ENCODE measurements at places on chromosomes 12 and 14. TPM values are rescaled to one million over a fixed set of nuclear protein-coding genes. Genes with fewer than 3 reads are reported as not detected.

GRCh38 chr12:106106892-106107291 lies 31.9 kb downstream of the NUAK1 start:
- no peak overlapping the region for H3K27ac ChIP-seq
- H3K36me3 ChIP-seq, result peaks cover 17% of the 10 kb centered on the region
- H3K4me1 ChIP-seq, result peaks cover 28% of the 10 kb centered on the region
- DNase-seq, result peak; percentile 68

DNA sequence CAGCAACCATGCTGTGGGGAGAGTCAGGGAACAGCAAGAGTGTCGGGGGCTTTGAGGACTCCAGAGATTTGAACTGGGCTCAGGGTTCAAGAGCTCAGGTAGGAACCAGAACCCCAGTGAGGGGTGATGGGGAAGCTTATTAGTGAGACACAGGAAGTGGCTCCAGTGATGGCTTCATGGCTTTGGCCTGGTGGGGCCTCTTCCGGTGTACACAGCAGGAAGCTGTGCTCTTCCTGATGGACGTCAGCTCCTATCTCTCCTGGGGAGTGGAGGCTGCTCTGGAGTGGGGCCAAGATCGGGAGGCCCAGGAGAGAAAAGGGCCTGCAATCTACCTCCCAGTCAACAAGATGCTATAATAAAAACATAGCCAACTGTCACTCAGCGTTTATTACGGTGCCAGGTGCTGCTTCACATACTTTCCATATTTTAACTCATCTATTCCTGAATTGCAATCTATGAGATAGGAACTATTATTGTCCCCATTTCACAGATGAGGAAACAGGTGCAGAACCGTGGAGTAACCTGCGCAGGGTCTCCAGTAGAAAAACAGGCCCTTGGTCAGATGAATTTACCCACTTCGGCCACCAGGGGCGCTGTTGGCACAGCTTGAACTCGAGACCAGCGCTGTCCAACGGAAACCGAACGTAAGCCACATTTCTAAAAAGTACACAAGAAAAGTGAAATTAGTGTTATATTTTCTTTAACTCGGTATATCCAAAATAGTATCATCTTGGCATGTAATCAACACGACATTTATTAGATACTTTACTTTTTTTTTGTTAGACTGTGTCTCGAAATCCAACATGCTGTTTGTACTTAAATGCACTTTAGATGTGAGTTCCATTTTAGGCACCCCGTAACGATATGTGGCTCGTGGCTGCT lies 63.6 kb upstream of the DLK1 start:
- H3K27ac ChIP-seq, result no peak overlapping the region
- peak; percentile 66 for DNase-seq
- H3K36me3 ChIP-seq, result no peaks in the 10 kb centered on the region
- H3K4me1 ChIP-seq, result peaks cover 6% of the 10 kb centered on the region

SLC25A21 gene
- total RNA-seq, result 0.92 TPM

- H3K36me3 ChIP-seq, result peaks cover 12% of the 10 kb centered on the region
- H3K27ac ChIP-seq, result no peak overlapping the region
- H3K4me3 ChIP-seq, result no peak overlapping the region
- H3K27me3 ChIP-seq, result no peaks in the 10 kb centered on the region
- DNase-seq, result no peak
Observed at GRCh38 chr12:122840580-122841513, 5.6 kb downstream of the HIP1R start.

ACOT6 gene
- total RNA-seq, result not detected

GRCh38 chr14:49935526-49935925 lies 42.6 kb downstream of the ARF6 start:
- H3K27ac ChIP-seq, result no peak overlapping the region
- no peaks in the 10 kb centered on the region for H3K27me3 ChIP-seq
- H3K4me3 ChIP-seq, result no peak overlapping the region
- no peaks in the 10 kb centered on the region for H3K36me3 ChIP-seq
- no peaks in the 10 kb centered on the region for H3K4me1 ChIP-seq

SRSF5 gene
- 276 TPM for total RNA-seq

EMP1 gene
- total RNA-seq, result 577 TPM

GRCh38 chr12:96314723-96315122 lies 85.5 kb downstream of the CDK17 start:
- H3K27ac ChIP-seq, result no peak overlapping the region
- DNase-seq, result no peak
- H3K36me3 ChIP-seq, result peaks cover 13% of the 10 kb centered on the region
- no peak overlapping the region for H3K4me3 ChIP-seq
- no peaks in the 10 kb centered on the region for H3K27me3 ChIP-seq
- no peaks in the 10 kb centered on the region for H3K4me1 ChIP-seq

GRCh38 chr12:66965621-66966020 lies 286.7 kb upstream of the GRIP1 start:
- H3K4me1 ChIP-seq, result no peaks in the 10 kb centered on the region
- no peak overlapping the region for H3K27ac ChIP-seq
- H3K4me3 ChIP-seq, result no peak overlapping the region
- H3K27me3 ChIP-seq, result no peaks in the 10 kb centered on the region
- no peak for DNase-seq
- H3K36me3 ChIP-seq, result no peaks in the 10 kb centered on the region

- no peak overlapping the region for H3K4me3 ChIP-seq
- H3K36me3 ChIP-seq, result no peaks in the 10 kb centered on the region
- H3K27ac ChIP-seq, result no peak overlapping the region
- H3K27me3 ChIP-seq, result no peaks in the 10 kb centered on the region
Observed at GRCh38 chr12:43444940-43445564, 107.0 kb downstream of the ADAMTS20 start.

DNA sequence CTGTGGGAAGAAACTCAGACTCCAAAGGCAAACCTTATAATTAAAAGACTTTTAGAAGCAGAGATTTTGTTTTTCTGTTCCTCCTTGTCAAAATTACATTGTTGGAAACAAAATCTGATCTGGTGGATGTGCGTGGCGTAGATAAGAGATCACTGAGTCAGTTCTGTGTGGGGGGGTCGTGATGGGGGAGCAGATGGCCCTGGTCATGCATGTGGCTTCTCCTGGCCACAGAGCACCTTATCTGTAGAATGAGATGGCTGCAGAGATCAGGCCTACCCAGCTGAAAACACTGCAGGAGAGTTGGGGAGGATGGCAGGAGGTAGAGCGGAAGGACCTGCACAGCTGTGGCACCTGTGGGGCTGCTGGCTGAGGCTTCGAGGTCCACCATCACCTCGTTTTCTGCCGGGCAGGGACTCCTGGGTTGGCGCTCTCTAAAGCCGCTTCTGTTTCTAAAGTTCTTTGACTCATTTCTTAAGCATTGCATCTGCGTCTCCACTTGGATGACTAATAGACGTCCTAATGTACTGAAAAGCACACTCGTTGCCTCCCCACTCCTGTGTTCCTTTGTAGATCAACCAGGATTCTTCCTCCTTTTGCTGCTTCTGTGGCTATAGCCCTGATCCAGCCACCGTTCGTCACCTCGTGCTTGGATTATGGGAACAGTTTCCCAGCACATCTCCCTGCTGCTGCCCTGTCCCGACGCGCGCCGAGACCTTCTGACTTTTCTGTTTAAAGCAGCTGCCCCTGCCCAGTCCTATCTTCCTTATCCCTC lies 93.4 kb downstream of the TSPAN9 start:
- H3K27me3 ChIP-seq, result no peaks in the 10 kb centered on the region
- no peaks in the 10 kb centered on the region for H3K36me3 ChIP-seq
- DNase-seq, result peak; percentile 19
- H3K4me1 ChIP-seq, result no peaks in the 10 kb centered on the region
- no peak overlapping the region for H3K4me3 ChIP-seq

- DNase-seq, result no peak
- H3K27ac ChIP-seq, result no peak overlapping the region
- no peaks in the 10 kb centered on the region for H3K4me1 ChIP-seq
- no peaks in the 10 kb centered on the region for H3K36me3 ChIP-seq
Observed at GRCh38 chr12:6476489-6476888, 6.0 kb upstream of the VAMP1 start.

- no peak for DNase-seq
- H3K27me3 ChIP-seq, result no peaks in the 10 kb centered on the region
- no peaks in the 10 kb centered on the region for H3K4me1 ChIP-seq
Observed at GRCh38 chr12:26658991-26659390, 174.0 kb downstream of the ITPR2 start.

DNA sequence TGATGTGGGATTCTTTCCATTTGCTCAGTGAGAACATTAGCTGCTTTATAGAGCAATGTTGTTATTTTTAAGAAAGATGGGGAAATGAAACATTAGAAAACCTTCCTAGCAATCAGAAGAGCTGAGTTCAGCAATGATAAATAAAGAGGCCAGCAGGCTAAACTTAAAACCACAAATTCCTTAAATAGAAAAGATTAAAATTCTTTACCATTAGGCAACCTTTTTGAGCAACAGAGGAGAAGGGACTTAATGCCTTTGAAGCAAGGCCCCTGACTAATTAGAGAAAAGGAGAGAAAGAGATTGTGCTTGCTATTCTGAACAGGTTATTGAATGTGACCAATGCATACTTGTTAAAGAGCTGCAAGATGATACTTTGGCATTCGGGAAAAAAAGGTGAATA lies 160.8 kb upstream of the LMO3 start:
- H3K36me3 ChIP-seq, result no peaks in the 10 kb centered on the region
- no peak overlapping the region for H3K27ac ChIP-seq
- DNase-seq, result no peak
- no peak overlapping the region for H3K4me3 ChIP-seq
- H3K27me3 ChIP-seq, result no peaks in the 10 kb centered on the region

KRT83 gene
- total RNA-seq, result not detected

GRCh38 chr12:49867570-49868341 lies 24.9 kb upstream of the BCDIN3D start:
- no peaks in the 10 kb centered on the region for H3K36me3 ChIP-seq
- H3K27ac ChIP-seq, result no peak overlapping the region
- H3K4me1 ChIP-seq, result peaks cover 20% of the 10 kb centered on the region
- H3K27me3 ChIP-seq, result peaks cover 7% of the 10 kb centered on the region
- DNase-seq, result no peak
- no peak overlapping the region for H3K4me3 ChIP-seq

- H3K27ac ChIP-seq, result no peak overlapping the region
- H3K4me3 ChIP-seq, result no peak overlapping the region
- DNase-seq, result no peak
- no peaks in the 10 kb centered on the region for H3K36me3 ChIP-seq
Observed at GRCh38 chr14:42884100-42884499, 1277.4 kb downstream of the LRFN5 start.

GRCh38 chr12:110826592-110827200 lies 20.1 kb upstream of the CCDC63 start:
- no peaks in the 10 kb centered on the region for H3K36me3 ChIP-seq
- H3K27ac ChIP-seq, result no peak overlapping the region
- DNase-seq, result peak; percentile 74
- H3K4me1 ChIP-seq, result no peaks in the 10 kb centered on the region

DNA sequence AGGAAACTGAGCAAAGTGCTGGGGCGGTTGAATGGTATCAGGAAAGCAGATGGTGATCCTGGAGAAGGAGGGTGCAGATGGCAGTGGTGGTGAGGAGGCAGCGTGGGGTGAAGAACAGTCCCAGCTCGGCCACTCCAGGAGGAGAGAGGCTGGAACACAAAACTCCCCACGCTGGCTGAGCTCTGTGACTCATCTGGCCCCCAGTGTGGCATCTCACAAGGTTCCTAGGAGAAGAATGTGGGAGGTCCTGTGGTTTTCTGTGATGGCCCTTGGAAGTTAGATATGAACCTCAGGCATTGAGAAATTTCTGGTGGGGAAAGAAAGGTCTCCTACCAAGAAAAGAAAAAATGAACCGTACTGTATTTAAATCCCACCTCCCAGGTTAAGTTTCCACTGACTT lies 8.0 kb upstream of the NRXN3 start:
- no peaks in the 10 kb centered on the region for H3K4me1 ChIP-seq
- no peaks in the 10 kb centered on the region for H3K27me3 ChIP-seq
- H3K36me3 ChIP-seq, result no peaks in the 10 kb centered on the region

SSTR1 gene
- 1.4 TPM for total RNA-seq

DNA sequence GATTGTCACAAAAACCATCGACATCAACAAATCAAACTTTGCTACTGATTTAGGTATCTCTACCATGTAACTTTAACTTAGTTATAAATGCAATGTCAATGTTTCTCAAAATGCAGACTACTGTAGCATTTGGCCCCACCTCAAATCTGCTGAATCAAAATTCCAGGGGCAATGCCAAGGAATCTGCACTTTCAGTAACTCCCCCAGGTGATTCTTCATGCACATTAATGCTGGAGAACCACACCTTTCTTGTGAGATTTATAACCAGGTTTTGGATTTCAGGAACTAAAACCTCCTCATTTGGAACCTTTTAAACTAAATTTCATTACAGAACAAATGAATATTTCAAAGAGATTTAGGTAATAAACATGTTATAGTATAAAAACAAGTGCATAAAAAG lies 4.9 kb downstream of the ATP2B1 start:
- DNase-seq, result no peak
- no peak overlapping the region for H3K27ac ChIP-seq
- peaks cover 9% of the 10 kb centered on the region for H3K4me1 ChIP-seq
- H3K4me3 ChIP-seq, result no peak overlapping the region
- no peaks in the 10 kb centered on the region for H3K36me3 ChIP-seq

DNA sequence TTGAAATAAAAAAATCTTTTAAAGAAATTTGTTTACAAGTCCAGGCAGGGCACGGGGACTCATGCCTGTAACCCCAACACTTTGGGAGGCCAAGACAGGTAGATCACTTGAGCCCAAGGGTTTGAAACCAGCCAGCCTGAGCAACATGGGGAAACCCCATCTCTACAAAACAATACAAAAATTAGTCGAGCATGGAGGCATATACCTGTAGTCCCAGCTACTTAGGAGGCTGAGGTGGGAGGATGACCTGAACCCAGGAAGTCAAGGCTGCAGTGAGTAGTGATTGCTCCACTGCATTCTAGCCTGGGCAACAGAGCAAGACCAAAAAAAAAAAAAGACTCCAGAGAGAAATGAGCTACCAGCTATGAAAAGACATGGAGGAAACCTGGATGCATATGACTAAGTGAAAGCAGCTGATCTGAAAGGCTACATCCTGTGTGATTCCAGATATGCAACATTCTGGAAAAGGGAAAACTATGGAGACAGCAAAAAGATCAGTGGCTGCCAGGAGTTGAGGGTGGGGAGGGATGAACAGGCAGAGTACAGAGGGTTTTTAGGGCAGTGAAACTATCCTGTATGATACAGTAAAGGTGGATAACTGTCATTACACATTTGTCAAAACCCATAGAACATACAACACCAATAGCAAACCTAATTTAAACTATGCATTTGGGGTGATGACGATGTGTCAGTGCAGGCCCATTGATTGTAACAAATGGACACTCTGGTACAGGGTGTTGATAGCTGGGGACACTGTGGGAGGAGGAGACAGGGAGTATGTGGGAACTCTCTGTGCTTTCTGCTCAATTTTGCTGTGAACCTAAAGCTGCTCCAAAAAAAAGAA lies 59.9 kb downstream of the PRKAB1 start:
- H3K4me3 ChIP-seq, result no peak overlapping the region
- H3K27me3 ChIP-seq, result no peaks in the 10 kb centered on the region
- peaks cover 10% of the 10 kb centered on the region for H3K36me3 ChIP-seq
- H3K4me1 ChIP-seq, result no peaks in the 10 kb centered on the region

DNA sequence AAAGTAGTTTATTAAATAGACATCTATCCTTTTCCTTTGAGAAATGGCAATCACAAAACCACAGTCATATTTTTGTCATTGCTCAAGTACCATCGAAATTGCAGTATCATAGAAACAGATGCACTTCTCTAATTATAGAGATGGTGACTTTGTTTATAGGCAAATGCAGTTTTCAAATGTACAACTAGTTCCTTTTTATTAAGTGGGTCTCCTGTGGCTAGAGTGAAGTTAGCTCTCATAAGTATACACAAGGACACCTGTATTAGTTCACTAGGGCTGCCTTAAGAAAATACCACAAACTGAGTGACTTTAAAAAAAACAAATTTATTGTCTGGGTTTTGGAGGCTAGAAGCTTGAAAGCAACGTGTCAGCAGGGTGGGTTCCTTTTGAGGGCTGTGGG lies 62.8 kb downstream of the OTOGL start:
- H3K27me3 ChIP-seq, result no peaks in the 10 kb centered on the region
- H3K4me1 ChIP-seq, result no peaks in the 10 kb centered on the region
- no peak overlapping the region for H3K4me3 ChIP-seq
- H3K36me3 ChIP-seq, result no peaks in the 10 kb centered on the region
- no peak overlapping the region for H3K27ac ChIP-seq
- DNase-seq, result no peak

All from endothelial cell of umbilical vein (primary cell).